Airway epithelial cell (primary cell): ENCODE measurements at places on chromosomes 4 and X. TPM values are rescaled to one million over a fixed set of nuclear protein-coding genes. Genes with fewer than 3 reads are reported as not detected.

The EDA gene
- total RNA-seq, result 1.2 and 1.5 TPM in 2 replicates

The F8A1 gene
- total RNA-seq, result 3.0 and 4.5 TPM in 2 replicates

The PDCL2 gene
- not detected in 2 replicates for total RNA-seq

The GNPDA2 gene
- total RNA-seq, result 11.8 and 12.6 TPM in 2 replicates

The HNRNPDL gene
- 172 and 182 TPM in 2 replicates for total RNA-seq

The FABP2 gene
- not detected in 2 replicates for total RNA-seq

The BMPR1B gene
- 3.5 and 5.2 TPM in 2 replicates for total RNA-seq

The S100P gene
- 39.8 and 56.6 TPM in 2 replicates for total RNA-seq

The IL2 gene
- not detected in 2 replicates for total RNA-seq

The SLC26A1 gene
- not detected in 2 replicates for total RNA-seq

The SUPT20HL2 gene
- not detected in 2 replicates for total RNA-seq

The PFKFB1 gene
- not detected in 2 replicates for total RNA-seq

The CYBB gene
- not detected in 2 replicates for total RNA-seq

The ADGRL3 gene
- 0.19 and 0.21 TPM in 2 replicates for total RNA-seq

The CT45A2 gene
- total RNA-seq, result not detected in 2 replicates
